Central memory CD8-positive, alpha-beta T cell (primary cell): ENCODE measurements at places on chromosomes 5 and 9.

GRCh38 chr9:1918622-1919021, 96.5 kb upstream of the SMARCA2 start:
- no peak overlapping the region for H3K27ac ChIP-seq
- no peaks in the 10 kb centered on the region for H3K4me1 ChIP-seq
- no peak overlapping the region for H3K4me3 ChIP-seq
- DNase-seq: no peak

- H3K27me3 ChIP-seq: no peaks in the 10 kb centered on the region
- no peak for DNase-seq
- peaks cover 36% of the 10 kb centered on the region for H3K36me3 ChIP-seq
- H3K4me1 ChIP-seq: peaks cover 79% of the 10 kb centered on the region
Measured at GRCh38 chr5:39186722-39187539, 32.4 kb downstream of the FYB1 start.

DNA sequence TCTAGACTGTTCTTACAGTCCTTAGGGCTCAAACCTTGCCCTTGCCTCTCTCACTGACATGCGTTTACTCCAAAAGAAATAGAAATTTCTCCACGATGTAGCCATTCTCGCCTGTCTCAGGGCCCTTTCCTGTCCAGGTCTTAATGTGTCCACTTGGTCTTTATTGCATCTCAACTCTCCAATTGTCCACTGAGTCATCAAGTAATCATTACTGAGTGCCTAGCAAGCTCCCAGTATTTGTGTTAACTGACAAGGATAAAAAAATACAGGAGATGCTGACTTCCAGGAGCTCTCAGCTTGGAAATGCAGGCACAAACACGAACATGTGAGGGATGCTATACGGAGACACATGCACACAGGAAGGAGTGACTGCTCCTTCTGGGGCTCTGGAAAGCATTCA, 147.3 kb downstream of the ARSB start:
- no peak overlapping the region for H3K27ac ChIP-seq
- peaks cover 5% of the 10 kb centered on the region for H3K4me1 ChIP-seq
- H3K27me3 ChIP-seq: no peaks in the 10 kb centered on the region
- no peak overlapping the region for H3K4me3 ChIP-seq

- H3K4me1 ChIP-seq: peaks cover 62% of the 10 kb centered on the region
- peak overlapping the region; percentile 60 for H3K27ac ChIP-seq
- H3K27me3 ChIP-seq: no peaks in the 10 kb centered on the region
- peak overlapping the region; percentile 46 for H3K4me3 ChIP-seq
Measured at GRCh38 chr5:111254613-111255012, 30.4 kb downstream of the CAMK4 start.

- H3K36me3 ChIP-seq: peaks cover 21% of the 10 kb centered on the region
- peaks cover 58% of the 10 kb centered on the region for H3K4me1 ChIP-seq
- H3K27me3 ChIP-seq: no peaks in the 10 kb centered on the region
- no peak overlapping the region for H3K4me3 ChIP-seq
- no peak overlapping the region for H3K27ac ChIP-seq
Measured at GRCh38 chr9:35110327-35110761, 5.3 kb downstream of the ATOSB start.

DNA sequence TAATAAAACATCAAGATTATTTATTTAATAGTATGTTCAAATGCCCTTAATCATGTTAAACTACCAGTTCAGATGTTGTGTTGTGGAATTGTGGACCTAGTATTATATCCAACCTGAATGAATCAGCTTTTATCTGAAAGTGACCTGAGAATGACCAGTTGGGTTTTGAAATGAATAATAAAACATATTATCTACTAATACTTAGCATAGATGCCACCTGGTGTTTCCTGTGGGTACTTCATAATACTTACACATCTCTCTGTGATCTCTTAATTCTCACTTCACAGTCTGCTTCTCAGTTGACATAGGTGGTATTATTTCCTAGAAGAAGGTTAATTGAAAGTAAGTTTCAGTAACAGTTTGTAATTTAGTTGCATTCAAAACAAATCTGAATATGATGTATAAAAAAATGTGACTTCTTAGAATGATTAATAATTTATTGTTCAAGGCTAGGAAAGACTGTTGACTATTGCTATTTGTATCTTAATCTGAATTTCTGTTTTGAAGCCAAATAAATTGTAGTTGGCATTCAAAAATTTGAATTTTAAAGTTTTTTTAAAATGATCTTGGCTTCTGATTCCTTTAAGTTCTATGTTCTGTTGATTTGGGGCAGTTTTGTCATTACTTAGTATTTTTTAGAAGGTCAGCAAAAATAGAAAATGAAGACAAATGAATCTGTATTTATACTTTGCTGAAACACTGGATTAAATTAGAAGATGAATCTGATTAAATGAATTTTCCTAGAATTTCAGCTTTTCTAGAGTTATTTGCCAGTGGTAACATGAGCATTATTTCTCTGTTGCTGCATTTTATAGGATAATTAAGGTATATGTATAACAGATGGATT, 48.2 kb downstream of the KIF2A start:
- H3K27ac ChIP-seq: peak overlapping the region; percentile 29
- H3K4me1 ChIP-seq: no peaks in the 10 kb centered on the region
- no peaks in the 10 kb centered on the region for H3K27me3 ChIP-seq
- DNase-seq: no peak
- no peak overlapping the region for H3K4me3 ChIP-seq

GRCh38 chr5:56172241-56172640, 60.9 kb downstream of the ANKRD55 start:
- no peak overlapping the region for H3K27ac ChIP-seq
- no peaks in the 10 kb centered on the region for H3K36me3 ChIP-seq
- no peak overlapping the region for H3K4me3 ChIP-seq
- peaks cover 54% of the 10 kb centered on the region for H3K27me3 ChIP-seq

GRCh38 chr9:131675437-131676022, 64.3 kb downstream of the RAPGEF1 start:
- peak overlapping the region; percentile 99 for H3K27ac ChIP-seq
- H3K27me3 ChIP-seq: no peaks in the 10 kb centered on the region
- H3K4me1 ChIP-seq: peaks cover 86% of the 10 kb centered on the region
- H3K36me3 ChIP-seq: peaks cover 7% of the 10 kb centered on the region

DNA sequence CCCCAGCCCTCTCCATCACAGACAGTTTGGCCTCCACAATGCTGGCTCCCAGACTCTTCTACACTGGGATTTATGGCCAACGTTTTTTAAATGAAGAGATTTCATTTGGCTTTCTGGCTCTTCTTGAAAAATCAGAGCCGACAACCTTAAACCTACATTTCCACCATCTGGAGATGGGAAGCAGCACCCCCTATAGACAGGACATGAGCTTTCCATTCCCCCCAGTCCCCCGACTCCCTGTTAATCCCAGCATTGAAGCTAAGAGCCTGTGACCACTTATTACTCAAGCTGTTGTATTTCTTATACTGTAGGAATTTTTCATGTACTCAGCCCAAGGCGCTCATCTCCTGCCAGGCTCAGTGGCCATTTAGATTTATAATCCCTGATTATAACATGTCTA, 34.0 kb upstream of the AFAP1L1 start:
- peaks cover 31% of the 10 kb centered on the region for H3K4me1 ChIP-seq
- H3K27me3 ChIP-seq: peaks cover 33% of the 10 kb centered on the region
- no peak overlapping the region for H3K4me3 ChIP-seq

GRCh38 chr9:16238623-16239138, 631.8 kb downstream of the BNC2 start:
- no peak for DNase-seq
- H3K27me3 ChIP-seq: no peaks in the 10 kb centered on the region
- H3K36me3 ChIP-seq: no peaks in the 10 kb centered on the region
- no peaks in the 10 kb centered on the region for H3K4me1 ChIP-seq

DNA sequence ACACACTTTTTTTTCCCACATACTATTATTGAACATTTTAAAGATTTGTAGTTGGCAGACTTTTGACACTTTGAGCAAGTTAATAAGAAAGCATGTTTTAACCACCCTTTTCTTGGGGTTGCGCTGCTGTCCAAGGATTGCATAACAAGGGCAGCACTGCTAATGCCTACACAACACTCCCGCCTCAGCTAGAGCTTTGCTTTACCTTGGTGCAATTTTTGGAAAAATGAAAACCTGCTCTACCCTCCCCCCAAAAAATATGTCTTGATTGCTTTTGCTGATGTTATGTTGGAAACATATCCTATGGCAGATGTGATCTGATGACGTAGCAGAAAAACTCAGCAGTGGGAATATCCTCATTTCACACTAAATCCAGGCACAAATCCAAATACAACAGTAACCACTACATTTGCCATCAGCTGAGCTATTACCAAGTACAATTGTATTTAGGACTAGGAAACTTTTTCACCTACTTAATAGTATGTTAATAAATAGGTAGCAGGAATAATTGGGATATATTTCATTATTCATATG, 51.5 kb downstream of the UBE2R2 start:
- no peak overlapping the region for H3K4me3 ChIP-seq
- H3K4me1 ChIP-seq: peaks cover 29% of the 10 kb centered on the region
- no peak for DNase-seq
- H3K27me3 ChIP-seq: no peaks in the 10 kb centered on the region
- H3K36me3 ChIP-seq: peaks cover 9% of the 10 kb centered on the region
- H3K27ac ChIP-seq: no peak overlapping the region

DNA sequence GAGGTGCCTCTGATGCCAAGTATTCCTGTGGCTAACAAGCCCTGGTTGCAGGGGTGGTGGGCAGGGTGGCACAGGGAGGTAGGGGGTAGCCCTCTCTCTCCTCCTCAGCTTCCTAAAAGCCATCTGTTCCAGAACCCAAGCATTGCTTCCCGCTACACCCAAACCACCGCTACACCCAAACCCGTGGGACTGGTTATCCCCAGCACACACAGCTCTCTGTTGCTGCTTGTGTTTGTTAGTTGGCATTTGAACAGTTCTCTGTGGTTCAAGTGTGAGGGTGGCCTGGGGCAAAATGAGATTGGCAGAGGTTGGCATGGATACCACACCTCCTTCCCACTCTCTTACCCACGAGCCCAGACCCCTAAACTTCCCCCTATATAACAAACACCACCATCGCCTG, 40.4 kb downstream of the SPARC start:
- H3K27ac ChIP-seq: no peak overlapping the region
- H3K4me3 ChIP-seq: no peak overlapping the region
- H3K27me3 ChIP-seq: peaks cover 38% of the 10 kb centered on the region
- DNase-seq: no peak

DNA sequence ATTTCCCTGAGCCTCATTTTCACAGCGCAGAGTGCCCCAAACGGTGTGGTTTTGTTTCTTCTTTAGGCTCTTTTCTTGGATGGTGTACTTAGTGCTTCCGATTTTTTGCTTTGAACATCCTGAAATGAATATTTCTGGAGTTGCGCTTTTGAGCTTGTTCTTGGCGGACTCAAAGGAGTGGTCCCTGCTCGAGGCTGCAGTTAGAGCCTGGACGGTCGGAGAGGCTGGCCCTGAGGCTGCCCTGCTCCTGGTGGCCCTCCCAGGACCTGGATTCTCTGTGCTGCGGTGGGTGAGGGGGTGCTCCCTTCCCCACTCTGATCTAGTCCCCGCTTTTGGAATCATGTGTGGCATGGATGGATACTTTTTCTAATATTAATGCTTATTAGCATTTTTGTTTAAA, 291.8 kb upstream of the IRX4 start:
- H3K27me3 ChIP-seq: peaks cover 27% of the 10 kb centered on the region
- no peaks in the 10 kb centered on the region for H3K4me1 ChIP-seq
- no peaks in the 10 kb centered on the region for H3K36me3 ChIP-seq
- no peak overlapping the region for H3K4me3 ChIP-seq
